Stimulated activated CD4-positive, alpha-beta T cell treated with anti-CD3 and anti-CD28 coated beads, Interleukin-4, amount 100 ng/mL, for 48 hours (primary cell): ENCODE measurements at places on chromosomes 7 and 10.

DNA sequence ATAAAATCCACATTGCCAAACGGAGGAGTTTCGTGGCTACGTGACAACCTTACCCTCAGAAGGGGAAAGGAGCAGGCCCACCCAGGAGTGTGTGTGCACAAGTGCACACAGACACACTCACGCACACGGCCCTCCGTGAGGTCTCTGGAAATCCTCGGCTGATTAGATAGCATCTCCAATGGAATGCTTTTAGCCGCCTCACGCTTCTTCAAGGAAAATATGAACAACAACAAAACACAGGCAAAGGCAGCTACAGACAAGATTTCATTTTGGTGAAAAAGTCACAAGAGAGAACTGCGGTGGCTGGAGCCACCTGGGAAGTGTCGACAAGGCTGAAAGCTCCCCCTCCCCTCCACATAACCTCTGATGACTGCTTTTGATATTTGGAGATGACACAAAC lies 391.8 kb upstream of the MKI67 start:
- no peak for DNase-seq

DNA sequence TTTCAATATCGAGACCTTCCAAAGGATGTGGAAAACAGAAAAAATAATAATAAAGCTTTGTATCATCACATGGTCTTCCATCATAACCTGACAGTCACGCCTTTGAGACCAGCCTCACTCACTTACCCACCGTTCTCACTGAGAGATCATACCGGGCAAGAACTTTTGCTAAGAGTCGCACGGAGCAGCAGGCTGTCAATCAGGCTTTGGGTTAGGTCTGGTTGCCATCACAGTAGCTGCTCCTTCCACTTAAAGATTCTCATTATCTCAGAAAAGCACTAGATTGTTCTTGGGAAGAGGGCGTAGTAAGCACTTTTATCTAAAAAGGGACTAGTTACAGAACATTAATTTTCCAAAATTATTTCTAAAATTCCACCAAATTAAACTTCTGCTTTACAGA lies 2.0 kb downstream of the RELN start:
- DNase-seq, result no peak

- DNase-seq, result no peak
Observed at GRCh38 chr10:88042160-88043100, 179.0 kb downstream of the PTEN start.

DNA sequence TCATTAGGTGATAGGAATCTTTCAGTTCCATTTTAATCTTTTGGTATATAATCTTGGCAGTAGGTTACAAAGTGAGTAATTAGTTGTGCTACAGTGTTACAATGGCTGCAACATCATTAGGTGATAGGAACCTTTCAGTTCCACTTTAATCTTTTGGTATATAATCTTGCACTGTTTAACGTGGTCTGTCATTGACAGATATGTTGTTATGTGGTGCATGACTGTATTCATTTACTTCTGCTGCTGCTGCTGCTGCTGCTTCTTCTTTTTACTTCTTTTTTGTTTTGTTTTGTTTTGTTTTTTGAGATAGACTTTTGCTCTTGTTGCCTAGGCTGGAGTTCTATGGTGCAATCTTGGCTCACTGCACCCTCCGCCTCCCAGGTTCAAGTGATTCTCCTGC lies 28.6 kb downstream of the ST7 start:
- DNase-seq, result no peak

GRCh38 chr7:46100521-46100920 lies 179.4 kb upstream of the IGFBP3 start:
- DNase-seq, result no peak

GRCh38 chr7:25132430-25132829 lies 7.4 kb upstream of the CYCS start:
- DNase-seq, result no peak
